ENCODE measurements at places on chromosomes 16 and 17.

DNA sequence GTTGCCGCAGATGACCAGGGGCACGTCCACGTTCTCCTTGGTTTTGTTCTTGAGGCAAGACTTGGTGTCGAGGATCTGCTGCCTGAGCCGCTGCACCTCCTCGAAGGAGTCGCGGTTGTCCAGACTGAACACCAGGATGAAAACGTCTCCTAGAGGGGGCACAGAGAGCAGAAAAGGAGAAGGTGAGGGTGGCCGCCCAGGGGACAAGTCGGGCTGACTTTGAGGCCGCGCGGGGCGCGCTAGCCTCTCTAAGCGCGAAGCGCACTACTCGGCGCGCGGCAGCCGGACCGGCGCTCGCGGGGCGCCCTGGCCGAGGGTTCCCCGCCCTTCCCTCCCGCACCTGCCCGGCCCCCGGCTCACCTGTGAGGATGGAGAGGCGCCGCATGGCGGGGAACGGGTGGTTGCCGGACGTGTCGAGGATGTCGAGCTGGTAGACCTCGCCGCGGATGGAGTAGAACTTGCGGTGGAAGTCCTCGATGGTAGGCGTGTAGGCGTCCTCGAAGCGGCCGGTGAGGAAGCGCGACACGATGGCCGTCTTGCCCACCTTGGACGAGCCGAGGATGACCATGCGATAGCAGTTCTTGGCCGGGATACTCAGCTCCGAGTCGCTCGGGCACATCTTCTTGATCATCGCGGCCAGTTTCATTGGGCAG, 533 bp downstream of the RASD1 start:
- no peak for DNase-seq

GRCh38 chr17:36094746-36095145, 4.8 kb upstream of the CCL3 start:
- no peak for DNase-seq

GRCh38 chr17:41772586-41773189, 13.8 kb downstream of the JUP start:
- no peak for DNase-seq

DNA sequence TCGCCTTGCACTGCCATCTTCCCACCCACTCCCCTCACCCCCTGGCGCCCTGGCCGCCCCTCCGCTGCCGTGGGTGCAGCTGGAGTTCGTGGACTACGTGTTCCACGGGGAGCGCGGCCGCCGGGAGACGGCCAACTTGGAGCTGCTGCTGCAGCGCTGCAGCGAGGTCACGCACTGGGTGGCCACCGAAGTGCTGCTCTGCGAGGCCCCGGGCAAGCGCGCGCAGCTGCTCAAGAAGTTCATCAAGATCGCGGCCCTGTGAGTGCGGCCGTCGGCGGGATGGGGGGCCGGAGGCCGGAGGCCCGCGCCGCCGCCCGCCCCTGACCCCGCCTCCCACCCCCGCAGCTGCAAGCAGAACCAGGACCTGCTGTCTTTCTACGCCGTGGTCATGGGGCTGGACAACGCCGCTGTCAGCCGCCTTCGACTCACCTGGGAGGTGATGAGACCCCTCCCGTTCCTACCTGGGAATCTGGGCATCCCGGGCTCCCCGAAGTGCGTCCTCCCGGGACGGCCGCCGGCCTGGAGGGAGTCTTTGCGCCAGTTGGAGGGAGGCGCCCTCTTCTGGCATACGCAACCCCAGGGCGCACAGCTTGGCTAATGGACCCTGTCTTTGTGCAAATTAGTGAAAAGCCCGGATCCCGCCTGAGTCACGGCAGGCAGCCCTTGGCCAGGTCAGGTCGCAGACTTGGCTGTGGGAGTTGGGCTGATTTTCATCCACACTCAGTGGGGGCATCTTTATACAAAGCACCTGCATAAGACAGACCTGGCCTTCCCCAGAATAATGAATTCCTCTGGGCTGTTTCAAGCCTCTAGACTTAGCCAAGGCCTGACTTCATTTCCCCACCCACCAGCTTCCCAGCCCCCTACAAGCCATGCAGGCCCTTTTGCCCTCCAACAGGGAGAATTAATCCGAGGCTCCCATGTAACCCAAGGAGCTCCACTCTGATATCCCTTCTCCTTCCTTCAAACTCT, 14.3 kb downstream of the RAPGEFL1 start:
- peak; percentile 54 for DNase-seq

GRCh38 chr17:46100590-46100989, 92.6 kb downstream of the KANSL1 start:
- no peak for DNase-seq

DNA sequence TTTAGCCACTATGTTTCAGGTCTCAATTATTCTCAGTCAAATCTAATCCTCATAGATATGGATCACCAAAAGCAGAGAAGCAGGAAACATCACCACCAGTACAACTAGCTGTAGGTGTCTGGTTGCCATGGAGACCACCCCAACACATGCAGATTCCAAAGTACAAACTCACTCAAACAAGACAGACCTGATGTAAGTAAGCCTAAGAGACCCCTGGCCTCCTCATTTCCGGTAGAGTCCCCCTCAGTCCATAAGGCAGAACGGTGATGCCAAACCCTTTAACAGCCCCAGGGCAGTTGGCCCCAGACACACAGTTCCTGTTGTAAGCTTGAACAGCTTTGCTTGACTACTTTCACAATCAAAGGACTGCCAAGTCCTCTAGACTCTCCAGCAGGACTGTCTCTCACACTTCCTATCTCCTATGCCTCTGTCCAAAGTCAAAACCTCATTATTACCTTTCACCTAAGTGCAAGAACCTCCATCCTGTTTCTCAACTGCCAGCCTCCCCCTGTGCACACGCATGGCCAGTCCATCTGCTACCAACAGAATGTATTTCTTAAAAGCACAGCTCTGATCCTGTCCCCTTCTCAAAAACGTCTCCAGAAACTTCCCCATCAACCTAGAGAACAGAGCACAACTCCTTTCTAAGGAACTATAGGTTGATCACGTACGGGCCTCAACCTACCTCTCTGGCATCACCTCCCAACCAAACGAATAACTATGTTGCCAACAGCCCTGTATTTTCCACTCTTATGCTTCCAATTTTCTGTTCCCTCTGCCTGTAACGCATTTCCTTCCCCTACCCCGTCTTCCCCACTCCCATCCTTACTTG, 23.9 kb downstream of the SLC39A11 start:
- no peak for DNase-seq

GRCh38 chr16:76157629-76158028, 119.6 kb upstream of the CNTNAP4 start:
- DNase-seq = no peak

- no peak for DNase-seq
Observed at GRCh38 chr16:30736995-30737793, 11.0 kb upstream of the PHKG2 start.

DNA sequence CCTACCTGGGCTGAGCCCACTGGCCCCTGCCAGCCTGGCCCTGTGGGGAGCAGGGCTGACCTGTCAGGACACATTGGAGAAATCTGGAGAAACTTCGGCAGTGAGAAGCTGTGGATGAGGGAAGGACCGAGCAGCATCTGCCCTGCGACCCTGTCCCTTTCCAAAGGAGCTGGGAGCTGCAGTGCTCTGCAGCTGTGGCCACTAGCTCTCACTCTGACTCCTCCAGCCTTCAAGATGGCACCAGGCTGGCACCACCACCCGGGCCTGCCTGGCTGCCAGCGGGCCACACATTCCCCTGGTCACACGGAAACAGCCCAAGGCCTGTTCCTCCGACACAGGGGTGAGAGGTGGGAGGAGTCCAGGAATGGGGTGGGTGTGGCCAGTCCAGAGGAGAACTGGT, 30.1 kb downstream of the CD300LG start:
- no peak for DNase-seq

DNA sequence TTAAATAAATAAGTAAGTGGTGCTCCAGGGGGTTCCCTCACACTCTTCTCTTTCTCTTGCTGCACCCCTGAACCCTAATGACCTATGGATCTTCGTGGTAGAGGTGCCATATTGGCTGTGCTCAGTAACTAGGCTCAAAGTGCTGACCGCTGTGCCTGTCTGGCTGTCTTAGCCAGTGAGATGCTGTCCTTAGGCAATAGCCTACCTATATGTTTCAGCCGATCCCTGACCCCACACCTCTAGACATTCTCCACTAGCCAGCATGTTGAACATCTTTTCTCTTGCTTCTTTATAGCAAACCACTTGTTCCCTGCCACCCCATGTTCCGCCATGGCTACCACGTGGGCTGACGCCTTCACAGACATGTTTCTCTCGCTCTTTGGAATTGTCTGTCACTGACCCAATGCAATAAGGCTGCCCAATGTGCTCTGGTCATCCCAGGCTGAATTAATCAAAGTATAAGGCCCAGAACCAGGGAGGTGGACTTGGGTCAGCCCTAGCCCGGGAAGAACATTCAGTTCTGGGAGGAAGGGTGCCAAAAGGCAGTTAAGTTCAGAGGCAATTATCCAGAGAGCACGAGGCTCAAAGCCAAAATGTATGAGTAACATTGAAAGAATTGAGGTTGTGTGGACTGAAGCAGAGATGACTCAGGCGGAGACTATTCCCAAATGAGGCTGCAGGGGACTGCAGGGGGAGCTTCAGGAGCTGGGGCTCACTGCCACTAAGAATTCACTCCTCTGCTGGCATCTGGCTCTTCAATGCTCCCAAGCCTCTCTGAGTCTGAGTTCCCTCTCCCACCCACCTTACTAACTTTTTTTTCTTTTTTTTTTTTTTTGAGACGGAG, 28.7 kb upstream of the TNRC6A start:
- DNase-seq = no peak

DNA sequence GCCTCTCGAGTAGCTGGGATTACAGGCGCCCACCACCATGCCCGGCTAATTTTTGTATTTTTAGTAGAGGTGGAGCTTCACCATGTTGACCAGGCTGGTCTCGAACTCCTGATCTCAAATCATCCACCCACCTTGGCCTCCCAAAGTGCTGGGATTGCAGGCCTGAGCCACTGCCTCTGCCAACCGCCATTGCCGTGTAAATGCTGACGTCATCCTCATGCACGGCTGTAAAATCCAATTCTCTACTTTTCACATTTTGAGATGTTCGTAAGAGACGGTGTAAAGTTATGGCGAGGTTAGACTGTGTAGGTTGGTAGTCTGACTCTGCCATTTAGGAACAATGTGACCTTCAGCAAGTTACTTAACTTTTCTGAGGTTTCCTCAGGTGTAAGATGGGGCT, 1.7 kb upstream of the DNAJA2 start:
- no peak for DNase-seq

- no peak for DNase-seq
Observed at GRCh38 chr16:59046335-59046734, 312.2 kb upstream of the GOT2 start.

DNA sequence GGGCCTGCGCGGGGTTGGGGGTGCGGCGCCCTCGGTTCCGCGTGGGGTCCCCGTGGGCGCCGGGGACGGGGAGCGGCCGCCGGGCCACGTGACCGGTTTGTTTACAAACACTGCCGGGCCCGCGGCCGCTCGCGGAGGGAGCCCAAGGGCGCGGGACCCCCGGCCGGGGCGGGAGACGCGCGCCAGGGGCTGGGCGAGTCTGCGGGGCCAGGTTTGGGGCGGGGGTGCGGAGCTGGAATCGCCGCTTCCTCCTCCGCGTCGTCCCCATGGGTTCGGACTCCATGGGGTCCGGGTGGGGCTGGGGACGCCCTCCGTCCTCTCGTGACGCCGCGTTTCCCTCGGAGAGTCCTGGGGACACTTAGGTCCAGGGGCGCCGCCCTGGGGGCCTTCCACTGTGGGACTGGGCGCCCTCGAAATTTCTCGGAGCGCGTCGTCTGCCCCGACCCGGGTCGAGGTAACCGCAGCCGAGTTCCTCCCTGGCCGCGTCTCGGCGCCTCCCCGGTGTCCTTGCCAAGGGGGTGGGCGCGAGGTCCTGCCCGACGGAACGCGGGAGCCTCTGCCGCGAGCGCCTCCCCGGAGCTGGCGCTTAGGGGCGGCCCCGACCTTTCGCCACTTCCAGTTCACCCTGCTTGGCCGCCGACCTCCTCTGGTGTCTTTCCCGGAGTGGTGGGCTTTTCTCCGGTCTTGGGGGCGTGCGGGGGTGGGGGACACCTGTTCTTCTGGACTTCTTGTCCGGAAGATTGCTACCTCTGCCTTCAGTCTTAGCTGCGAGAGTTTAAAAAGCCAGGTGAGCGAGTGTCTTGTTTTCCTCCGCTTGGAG, 684 bp downstream of the YPEL2 start:
- DNase-seq = no peak

Data from naive thymus-derived CD4-positive, alpha-beta T cell (primary cell).